DMS53 (cell line): ENCODE measurements at places on chromosomes 1 and 21.

DNA sequence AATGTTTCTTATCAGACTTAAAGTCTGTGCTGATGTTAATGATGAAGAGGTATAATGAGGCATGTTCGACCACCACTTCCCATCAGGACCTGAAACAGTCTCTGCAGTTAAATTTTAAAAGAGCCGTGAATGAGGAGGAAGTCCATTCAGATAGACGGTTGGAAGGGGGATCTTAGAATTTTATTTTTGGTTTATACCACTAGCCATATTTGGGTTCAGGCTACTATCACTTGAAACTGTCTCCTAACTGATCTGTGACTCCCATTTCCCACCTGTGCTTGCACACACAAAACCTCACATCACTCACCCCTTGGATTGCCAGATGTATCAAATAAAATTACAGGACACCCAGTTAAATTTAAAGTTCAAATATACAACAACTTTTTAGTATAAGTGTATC lies 9.9 kb upstream of the ANKRD13C start:
- DNase-seq, result no peak

DNA sequence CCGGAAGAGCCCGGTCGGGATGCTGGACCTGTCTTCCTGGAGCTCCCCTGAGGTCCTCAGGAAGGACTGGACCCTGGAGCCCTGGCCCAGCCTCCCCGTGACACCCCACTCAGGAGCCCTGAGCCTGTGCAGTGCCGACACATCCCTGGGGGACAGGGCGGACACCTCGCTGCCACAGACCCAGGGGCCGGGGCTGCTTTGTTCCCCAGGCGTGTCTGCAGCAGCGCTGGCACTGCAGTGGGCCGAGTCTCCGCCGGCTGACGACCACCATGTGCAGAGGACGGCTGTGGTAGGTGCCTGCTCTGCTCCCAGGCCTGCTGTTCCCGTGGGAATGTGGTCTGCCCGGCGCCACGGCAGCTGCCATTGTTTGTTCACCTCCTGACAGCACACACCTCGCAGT lies 42.1 kb upstream of the DIP2A start:
- DNase-seq, result no peak

DNA sequence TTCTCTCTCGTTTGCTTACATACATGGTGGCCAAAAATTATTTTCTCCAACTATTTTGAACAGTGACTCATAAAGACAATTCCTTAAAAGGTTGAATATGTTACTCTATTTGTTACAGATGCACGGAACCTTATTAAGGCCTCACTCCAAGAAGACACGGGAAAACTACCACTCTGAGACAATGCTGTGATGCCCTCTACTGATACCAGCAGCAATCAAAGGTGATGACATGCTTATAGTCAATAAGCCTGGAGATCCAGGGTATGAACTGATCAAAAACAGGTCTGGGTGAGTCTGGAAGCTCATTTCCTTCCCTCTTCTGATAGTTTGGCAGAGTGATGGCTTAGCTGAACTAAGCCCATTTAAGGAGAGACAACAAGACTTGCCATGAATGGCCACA lies 563.0 kb downstream of the LRRIQ3 start:
- peak; percentile 54 for DNase-seq

DNA sequence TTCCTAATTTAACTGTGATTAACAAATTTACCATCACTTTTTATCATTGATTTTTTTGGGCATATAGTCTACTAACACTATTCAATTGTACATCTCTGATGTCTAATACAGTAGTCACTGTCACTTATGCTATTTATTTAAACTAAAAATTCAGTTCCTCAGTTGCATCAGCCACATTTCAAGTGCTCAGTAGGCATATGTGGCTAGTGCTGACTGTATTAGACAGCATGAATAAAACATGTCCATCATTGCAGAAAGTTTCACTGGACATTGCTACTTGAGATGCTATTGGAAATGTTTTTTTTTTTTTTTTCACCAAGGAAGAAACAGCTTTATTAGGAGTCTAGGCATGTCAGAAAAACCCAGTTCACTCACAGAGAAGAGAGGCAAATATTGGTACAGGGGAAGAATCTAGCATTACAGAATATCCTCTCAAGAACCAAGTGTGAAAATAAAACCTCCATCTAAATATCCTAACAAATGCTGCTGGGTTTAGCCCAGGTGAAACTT lies 108.1 kb upstream of the GNG4 start:
- DNase-seq, result no peak

GRCh38 chr1:113291777-113292602 lies 98.3 kb upstream of the MAGI3 start:
- DNase-seq, result no peak

DNA sequence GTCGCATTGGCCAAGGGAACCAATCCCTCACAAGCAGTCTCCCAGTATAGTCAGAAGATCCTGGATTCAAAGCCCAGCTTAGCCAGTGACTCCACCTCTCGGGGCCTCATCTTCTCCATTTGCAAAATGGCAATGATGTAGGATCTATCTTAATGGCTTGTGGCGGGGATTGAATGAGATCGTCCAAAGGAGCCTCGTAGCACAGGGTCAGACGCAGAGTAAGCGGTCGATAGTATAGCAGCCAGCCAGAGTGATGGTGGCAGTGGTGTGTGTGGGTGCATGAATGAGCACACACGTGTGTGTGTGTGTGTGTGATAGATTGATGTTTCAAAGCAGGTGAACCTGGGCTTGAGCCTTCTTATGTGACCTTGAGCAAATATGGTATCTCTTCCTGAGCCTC lies 79.8 kb upstream of the WNT4 start:
- DNase-seq, result no peak

DNA sequence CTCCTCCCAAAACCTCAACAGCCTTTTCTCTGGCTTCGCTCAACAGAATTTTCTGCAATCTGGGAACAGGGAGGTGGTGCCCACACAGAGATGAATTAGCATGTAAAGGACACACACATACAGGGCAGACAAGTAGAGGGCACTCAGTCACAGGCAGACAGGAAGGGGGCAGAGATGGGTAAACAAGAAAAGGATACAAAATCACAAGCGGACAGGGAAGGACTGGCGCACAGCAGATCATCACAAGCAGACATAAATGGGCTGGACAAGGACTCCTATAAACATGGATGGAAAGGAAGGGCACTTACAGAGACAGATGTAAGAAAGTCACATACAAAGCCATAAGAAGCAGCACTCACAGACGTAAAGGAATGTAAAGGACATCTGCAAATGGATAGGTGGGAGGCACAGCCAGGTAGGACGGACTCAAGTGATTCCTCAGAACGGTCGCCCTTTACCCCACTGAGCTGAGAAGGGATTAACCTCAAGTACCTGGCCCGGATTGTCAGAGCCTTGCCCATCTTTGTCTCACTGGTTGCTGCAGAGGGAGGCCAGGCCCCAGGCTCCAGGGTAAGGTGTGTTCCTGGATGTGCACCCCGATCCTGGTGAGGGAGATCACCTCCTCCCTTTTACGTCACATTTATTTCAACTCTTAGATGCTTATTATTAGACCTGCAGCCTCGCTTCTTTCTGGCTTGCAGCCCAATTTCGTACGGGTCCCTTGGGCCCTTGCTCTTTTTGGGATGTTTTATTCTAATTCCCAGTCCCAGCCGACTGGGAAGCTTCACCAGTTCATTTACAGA lies 836 bp upstream of the PRCC start:
- DNase-seq, result peak; percentile 76

GRCh38 chr1:214029796-214030195 lies 42.0 kb downstream of the PROX1 start:
- no peak for DNase-seq

DNA sequence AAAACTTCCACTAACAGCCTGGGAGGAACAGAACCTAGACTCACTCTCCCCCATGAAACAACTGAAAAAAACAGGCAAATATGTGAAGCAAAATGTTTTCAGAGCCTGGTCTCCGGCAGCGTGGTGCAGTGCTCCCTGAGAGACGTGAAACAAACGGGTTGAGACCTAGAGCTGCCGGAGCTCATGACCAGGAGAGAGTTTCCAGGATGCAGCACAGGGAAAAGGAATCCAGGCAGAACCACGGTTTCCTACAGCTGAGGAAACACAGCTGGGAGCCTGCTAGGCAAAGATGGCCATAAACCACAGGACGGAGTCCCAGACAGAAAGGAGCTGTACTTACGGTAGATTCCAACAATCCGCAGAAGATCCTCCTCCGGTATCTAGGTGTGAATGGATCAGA lies 20.2 kb upstream of the SLC19A1 start:
- no peak for DNase-seq

- peak; percentile 78 for DNase-seq
Observed at GRCh38 chr1:67347688-67348472, 40.2 kb downstream of the IL12RB2 start.

- DNase-seq, result no peak
Observed at GRCh38 chr1:201614262-201615015, 75.5 kb downstream of the NAV1 start.

GRCh38 chr1:36115200-36115669 lies 9.8 kb downstream of the COL8A2 start:
- DNase-seq, result no peak

DNA sequence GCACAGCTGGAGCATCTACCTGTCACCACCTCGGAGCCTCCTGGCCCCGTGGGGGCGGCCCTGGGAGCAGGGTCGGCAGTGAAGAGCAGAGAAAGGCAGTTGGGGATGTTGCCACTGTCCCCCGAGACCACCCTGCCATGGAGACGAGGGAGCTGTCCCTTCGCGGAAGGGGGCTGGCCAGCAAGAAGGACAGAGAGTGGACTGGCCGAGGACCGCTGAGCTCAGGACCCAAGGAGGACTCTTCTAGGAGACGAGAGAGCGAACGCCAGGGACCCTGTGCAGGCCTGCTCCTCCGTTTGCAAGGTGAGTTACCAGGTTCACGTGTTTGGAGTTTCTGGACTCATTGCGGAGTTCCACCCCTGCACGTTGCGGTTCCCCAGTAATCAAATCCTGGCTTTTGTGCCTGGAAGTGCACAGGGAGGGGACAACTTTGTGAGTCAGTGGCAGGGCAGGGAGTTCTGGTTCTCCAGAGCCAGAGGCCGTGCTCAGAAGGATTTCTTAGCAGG lies 5.6 kb upstream of the POFUT2 start:
- no peak for DNase-seq

- DNase-seq, result peak; percentile 91
Observed at GRCh38 chr1:153922076-153922971, 448 bp downstream of the GATAD2B start.

GRCh38 chr21:15098908-15099307 lies 34.1 kb upstream of the NRIP1 start:
- DNase-seq, result no peak

DNA sequence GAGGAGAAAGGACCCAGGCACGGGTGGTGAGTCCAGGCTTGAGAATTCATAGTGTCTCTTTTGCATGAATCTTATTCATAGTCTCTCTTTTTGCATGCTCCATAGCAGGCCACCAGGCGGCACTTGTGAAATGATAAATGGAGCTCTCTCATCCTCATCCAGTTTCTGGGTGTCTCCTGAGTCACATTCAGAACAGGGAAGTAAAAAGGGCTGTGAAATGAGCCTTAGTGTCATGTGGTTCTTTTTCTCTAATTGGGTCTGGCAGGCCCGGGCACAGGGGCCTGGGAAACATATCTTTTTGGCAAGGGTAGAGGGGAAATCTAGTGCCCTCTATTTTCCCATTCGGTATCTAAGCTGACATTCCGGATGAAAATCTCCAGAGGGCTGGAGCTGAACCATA lies 19.1 kb upstream of the NCF2 start:
- peak; percentile 44 for DNase-seq

DNA sequence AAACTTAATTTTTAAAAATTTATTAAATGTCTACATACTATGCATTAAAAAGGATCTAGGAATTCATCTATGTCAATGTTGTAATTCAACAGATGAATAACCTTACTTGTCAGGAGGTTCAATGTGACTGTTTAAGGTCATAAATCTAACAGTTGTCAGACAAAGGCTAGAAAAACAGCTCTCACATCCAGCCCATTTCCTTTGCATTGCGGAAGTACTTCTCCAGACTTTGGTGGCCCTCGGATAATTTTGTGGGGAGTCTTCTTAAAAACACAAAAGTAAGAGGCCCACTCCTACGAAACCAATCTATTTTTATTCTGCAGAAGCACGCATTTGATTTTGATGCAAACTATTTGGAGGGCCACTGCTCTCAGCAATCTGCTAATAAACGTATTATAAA lies 122.6 kb upstream of the CHRM3 start:
- DNase-seq, result no peak

DNA sequence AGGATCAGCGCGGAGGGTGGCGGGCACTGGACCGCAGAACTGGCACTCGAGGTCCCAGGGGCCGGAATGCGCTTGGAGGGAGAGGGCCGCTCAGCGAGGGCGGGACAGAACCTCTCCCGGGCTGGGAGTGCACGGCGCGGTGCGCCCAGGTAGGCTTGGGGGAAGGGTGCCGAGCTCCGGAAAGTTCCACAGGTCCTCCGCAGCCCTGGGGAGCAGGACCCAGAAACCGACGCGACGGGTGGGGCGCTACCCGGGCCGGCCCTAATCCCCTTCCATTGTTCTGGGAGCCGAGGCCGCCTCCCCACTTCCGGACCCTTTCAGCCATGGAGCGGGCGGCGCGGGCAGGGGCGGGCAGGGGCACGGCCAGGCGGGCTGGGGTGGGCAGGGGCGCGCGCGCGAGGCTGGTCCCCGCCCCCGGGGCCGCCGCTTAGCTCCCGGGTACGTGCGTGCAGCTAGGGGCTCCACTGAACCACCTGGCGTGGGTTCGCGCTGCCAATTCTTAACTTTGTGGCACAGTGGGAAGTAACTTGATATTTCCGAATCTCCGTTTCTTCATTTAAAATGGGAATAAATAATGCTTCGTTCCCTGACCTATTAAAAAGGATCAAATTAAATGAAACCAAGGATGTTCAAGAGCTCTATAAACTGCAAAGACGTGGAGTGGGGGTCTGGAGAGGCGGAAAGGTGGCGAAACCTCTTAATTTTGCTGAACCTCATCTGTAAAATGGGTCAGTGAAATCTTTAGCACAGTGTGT lies 20.7 kb downstream of the LGR6 start:
- peak; percentile 75 for DNase-seq

DNA sequence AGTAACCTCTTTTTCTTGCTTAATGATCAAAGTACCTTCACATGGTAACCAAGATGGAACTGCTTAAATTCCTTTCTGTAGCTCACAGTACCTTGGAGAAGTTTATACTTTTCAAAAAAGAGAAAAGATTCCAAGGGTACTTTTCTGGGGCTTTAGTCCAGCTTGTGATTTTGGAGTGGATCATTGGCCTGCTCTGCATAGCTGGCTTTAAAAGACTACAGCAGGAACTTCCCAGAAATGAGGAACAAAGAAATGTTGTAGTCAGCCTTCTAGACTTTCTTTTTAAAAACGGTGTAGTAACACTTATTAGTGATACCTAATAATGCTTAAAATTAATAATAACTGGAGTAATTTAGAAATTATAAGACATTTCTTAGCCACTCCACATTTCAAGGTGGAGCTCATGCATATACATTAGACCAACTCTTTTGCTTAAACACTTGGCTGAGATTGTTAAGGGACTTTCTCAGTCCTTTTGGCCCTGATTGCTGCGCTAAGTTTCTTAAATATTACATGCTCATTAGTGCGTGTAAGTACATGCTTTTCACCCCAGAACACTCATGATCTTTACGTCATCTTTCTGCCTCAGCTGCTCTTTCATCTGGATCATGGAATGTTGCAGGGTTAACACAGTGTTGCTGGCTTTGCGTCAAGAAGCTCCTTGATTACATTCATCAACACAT lies 57.3 kb downstream of the SDCCAG8 start:
- DNase-seq, result no peak

GRCh38 chr1:105872817-105873216 lies 1183.7 kb upstream of the PRMT6 start:
- peak; percentile 41 for DNase-seq

GRCh38 chr1:22539510-22540118 lies 23.7 kb upstream of the EPHA8 start:
- DNase-seq, result no peak

- DNase-seq, result no peak
Observed at GRCh38 chr21:44495611-44496563, 40.6 kb downstream of the LRRC3 start.
